Fibroblast of skin of back (primary cell): ENCODE measurements at places on chromosomes 4 and X.

- DNase-seq: no peak
Observed at GRCh38 chr4:1522606-1523005, 116.4 kb upstream of the NKX1-1 start.

DNA sequence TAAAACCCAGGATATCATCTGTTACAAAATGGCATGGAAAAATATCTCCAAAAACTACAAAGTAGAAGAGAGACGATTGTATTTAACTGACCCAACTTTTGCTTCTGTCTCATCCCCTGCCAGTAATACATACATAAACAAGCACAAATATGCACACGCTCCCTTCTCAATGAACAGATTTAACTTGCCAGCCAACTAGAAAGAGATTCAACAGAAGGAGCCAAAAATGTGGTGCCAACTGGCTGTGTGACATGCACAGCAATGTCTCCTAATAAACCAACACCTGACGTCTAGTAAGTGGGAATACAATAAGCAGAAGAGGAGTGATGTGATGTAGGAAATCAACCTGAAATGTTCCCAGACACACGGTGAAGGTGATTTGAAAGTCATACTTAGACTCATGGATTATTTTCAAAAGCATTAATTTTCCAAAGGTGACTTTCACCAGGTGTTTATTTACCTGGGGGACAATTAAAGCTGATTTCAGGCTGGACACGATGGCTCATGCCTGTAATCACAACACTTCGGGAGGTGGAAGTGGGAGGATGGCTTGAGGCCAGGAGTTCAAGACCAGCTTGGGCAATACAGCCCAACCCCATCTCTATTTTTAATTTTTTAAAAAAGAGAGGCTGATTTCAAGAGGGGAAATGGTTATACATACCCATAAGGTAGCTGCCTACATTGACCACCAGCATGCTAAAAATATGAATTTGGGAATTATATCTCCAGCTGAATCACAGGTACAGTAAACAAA, 33.7 kb downstream of the SH3RF1 start:
- DNase-seq: no peak

DNA sequence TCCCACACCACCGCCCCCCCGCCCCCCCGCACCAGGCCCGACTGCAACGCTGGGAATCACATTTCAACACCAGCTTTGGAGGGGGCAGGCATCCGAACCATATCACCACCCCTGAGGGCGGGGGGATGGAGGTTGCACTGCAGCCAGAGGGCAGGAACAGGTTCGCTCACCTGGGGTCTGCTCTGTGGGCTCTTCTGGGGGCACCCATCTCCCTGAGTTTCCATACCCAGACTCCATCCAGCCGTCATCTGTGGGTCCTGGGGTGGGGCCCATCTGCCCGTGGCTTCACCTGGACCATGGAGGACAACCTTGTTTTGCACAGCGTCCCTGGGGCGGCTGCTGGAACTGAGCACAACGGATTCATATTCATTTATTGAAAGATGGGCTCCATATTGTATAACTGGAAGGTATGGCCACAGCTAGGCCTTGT, 6.9 kb downstream of the PSAPL1 start:
- no peak for DNase-seq

DNA sequence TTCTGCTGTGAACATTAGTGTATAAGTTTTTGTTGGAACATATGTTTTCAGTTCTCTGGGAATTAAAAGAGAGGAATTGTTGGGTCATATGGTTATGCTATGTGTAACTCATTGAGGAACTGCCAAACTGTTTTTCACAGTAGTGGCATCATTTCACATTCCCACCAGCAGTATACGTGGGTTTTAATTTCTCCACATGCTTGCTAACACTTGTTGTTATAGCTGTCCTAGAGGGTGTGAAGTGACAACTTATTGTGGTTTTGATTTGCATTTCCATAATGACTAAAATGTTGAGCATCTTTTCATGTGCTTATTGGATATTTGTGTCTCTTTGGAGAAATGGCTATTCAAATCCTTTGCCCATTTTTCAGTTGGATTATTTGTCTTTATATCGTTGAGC, 13.7 kb downstream of the APELA start:
- DNase-seq: no peak

DNA sequence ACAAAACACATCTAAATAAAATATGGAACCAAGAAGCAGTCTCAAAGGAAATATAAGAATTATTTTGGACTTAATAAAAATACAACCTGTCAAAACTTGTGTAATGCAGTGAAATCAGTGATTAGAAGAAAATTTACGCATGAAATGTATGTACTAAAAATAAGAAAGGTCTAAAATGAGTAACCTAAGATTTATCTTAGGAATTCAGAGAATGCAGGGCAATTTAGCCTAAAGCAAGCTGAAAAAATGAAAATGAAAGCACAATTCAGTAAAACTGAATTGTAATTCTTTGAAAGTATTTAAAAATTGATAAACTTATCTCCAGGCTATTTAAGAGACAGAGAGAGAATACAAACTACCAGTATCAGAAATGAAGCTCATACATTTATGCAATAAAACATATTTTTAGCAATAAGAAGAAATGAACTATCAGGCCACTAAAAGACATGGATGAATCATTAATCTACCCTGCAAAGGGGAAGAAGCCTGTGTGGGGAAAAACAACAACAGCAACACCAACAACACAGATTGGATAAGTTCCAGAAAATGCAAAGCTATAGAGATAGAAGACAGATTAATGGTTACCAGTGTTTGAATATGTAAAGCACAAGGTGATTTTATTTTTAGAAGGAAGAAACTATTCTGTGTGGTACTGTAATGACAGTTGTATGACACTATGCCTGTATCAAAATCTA, 442.0 kb upstream of the ADGRL3 start:
- peak; percentile 61 for DNase-seq
